Hepatocyte (in vitro differentiated cells): ENCODE measurements at places on chromosomes 1 and 21. TPM values are rescaled to one million over a fixed set of nuclear protein-coding genes. Genes with fewer than 3 reads are reported as not detected.

The TFF3 gene
- 84.4 and 92.0 TPM in 2 replicates for total RNA-seq

DNA sequence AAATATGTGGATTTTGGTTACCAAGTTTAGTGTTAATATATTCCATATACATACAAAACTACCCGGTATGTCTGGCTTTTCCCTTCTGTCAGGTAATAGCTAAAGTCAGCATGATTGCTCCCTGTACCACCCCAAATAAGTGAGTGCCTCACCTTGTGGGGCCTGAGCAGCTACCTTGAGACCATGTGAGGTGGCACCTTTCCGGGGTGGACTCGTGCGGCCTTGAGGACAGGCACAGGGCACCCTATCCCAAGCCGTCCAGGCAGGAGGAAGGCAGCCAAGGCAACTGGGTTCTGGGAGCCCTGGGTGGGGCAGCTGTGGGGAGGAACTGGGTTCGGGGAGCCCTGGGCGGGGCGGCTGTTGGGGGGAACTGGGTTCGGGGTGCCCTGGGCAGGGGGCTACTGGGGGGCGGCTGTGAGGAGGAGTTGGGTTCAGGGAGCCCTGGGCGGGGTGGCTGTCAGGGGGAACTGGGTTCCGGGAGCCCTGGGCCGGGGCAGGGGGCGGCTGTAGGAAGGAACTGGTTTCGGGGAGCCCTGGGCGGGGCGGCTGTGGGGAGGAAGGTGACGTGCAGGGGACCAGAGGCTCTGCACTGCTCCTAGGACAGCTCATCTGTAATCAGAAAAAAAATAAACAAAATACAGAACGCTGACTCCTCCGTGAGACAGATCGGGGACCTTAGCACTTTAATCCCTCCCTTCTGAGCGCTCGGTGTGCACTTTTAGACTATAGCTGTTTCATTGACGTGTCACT is 63.3 kb downstream of the POFUT2 start:
- DNase-seq: peak; percentile 55

DNA sequence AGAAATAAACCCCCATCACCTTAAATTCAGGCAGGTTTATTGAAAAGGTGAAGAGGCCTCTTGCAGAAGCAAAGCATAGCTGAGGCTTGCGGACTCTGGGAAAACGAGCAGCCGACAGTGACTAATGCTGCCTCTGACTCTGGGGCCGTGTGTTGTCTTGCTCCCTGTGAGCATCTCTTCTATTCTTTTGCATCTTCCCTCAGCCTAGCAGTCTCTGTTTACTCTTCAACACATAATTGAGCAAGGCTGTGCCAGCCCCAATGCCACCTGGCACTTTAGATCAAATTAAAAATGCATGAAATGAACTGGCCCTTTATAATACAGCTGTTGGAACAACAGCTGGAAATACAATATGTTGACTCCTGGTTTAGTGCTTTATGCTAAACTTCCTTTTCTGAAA is 18.4 kb upstream of the REG4 start:
- no peak for DNase-seq

GRCh38 chr1:200154069-200154767 is 126.7 kb downstream of the NR5A2 start:
- DNase-seq: no peak

GRCh38 chr21:45423201-45423955 is 18.4 kb downstream of the COL18A1 start:
- DNase-seq: no peak

DNA sequence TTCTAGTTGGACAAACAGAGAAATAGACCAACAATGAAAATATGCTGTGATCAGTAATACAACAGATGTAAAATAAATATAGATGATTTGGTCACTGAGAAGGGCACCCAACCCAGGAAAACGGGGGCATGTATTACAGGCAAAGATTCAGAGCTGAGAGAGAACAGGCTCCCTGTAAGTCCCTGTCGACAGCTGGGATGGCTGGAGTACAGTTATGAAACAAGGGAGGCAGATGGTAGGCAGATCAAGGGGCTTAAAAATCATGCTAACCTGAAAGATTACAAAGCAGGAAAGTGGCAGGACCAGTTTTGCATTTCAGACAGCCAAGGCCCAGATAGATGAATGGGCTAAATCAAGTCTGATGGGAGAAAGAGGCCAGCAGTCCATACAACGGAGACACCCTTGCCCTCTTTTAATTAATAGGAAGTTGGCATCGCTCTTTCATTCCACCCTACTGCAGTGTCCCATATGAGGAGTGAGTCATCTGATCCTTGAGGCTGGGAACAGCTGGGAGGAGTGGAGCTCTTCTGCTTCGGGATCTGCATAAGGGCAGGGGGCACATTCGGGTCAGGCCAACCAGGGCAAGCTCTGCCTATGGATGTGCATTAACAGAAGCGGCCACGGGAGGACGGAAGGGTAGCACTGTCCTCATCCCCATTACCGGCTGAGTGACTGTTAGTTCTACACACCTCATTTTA is 171.1 kb downstream of the DAB1 start:
- no peak for DNase-seq

- DNase-seq: no peak
Observed at GRCh38 chr21:34923202-34923601, 125.9 kb downstream of the RUNX1 start.

- no peak for DNase-seq
Observed at GRCh38 chr1:189351960-189352359, 1125.7 kb downstream of the BRINP3 start.

DNA sequence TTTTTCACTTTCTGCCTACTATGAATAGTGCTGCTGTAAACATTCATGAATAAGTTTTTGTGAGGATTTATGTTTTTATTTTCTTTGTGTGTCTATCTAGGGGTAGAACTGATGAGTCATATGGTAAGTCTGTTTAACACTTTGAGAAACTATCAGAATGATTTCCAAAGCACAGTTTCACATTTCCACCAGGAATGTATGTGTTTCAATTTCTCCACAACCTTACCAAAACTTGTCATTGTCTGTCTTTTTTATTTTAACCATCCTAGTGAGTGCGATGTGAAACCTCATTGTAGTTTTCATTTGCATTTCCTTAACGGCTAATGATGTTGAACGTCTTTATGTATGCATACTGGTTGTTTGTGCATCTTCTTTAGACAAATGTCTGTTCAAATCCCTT is 23.5 kb downstream of the RNASEL start:
- no peak for DNase-seq
